Fibroblast of skin of scalp (primary cell): ENCODE measurements at places on chromosomes 6 and 20.
A peak's percentile ranks its signal among the peaks of the same experiment; 100 is the strongest.

DNA sequence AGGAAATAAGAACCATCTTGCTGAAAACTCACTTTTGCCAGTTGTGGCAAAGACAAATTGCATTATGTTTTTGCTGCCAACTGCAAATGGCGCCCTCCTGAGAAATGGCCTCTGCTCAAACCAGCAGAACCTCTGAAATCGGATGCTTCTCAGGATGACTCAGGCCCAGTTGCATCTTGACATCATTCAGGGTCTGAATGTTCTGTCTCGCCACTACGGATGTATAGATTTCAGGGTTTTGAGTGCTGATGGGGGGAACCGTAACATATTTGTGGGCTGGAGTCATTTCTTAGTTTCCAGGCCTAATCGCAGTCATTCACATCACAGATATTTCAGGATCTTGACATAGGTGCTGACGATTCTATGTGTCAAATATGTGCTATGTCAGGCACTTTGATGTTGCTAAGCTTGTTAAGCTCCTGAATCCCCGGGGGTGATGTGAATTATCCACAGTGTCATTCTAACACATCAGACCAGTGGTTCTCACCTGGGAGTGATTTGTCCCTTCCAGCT lies 207.1 kb downstream of the NFATC2 start:
- DNase-seq: peak; percentile 100

DNA sequence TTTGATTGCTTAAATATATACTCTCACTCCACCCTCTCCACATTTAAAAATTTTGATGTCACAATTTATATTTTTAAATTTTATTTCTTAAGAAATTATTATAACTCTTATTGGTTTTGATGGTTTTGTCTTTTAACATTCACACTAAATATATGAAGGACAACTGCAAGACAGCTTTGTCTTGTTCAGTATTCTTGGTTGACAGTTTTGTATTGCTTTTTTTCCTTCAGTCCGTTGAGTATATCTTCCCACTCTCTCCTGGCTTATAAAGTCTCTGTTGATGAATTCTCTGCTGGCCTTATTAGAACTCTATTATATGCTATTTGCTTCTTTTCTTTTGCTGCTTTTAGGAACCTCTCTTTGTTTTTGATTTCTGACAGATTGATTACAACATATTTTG lies 392.2 kb downstream of the C6orf118 start:
- no peak for DNase-seq

DNA sequence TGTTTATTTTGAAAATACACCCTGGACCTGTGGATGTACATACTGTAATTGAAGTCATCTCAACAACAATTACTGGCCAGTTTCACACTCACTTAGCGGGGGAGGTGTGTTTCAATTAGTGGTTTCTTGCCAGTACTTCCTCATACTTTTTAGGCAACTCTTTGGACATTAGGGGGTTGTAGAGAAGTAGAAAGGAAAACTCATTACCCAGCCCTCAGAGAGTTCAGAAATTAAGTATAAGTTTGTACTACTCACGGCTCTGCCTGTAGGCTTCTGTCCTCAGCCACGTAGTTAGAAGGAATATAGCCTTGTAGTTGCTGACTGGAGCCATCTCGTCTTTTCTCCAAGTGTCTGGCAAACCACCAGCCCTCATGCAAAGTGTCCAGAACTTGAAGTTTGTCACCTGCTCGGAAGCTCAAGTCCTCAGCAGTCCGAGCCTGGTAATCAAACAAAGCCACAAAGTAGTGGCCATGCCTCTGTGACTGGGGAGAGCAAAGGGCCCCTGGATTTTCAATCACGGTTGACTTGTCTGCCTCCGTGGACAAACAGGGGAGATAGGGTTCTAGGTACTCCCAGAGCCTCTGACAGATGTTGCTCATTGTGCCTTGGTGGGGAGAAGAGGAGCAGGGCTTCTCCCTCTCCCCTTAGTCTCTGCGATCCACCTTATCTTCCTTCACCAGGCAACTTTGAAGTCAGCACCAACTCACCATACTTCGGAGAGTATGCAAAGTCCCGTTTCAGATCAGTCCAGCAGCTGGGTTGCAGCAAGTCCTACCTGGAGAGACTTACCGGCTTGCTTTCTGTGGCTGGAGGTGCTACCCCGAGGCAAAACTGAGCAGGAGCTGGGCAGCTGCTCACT lies 749 bp downstream of the FRK start:
- DNase-seq: peak; percentile 4

- no peak for DNase-seq
These were observed 1.2 kb upstream of the PXDC1 start for GRCh38 chr6:3752531-3753227.

GRCh38 chr20:4081421-4081820 lies 66.1 kb upstream of the RNF24 start:
- no peak for DNase-seq

DNA sequence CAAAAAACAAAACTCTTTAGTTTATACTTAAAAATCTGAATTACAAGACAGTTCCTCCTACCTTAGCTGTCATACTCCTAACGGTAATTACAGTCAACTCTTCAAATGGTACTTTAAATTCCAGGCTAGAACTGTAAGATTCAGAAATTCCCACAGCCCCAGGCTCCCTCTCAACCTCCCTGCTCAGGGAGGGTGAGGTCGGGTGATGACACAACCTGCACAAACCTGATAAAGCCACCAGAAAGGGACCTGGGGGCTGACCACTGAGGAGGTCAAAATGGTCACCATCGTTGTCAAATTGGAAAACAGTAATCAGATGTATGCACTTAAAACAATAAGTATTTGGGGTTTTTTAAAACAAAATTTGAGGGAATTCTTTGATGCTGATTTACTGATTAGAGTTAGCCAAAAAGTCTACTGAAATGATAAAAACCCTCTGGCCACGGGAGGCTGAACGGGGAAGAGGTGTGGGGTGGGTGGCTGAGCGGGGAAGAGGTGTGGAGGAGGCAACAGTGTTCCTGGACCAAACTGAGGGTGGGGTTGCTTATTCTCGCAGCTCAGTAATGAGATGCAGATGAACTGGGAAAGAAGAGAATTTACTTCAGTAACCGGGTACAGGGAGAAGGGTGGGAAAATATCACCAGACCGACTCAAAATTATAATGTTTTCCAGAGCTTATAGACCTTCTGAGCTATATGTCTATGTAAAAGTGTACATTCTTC lies 52.4 kb downstream of the SLC22A1 start:
- no peak for DNase-seq

DNA sequence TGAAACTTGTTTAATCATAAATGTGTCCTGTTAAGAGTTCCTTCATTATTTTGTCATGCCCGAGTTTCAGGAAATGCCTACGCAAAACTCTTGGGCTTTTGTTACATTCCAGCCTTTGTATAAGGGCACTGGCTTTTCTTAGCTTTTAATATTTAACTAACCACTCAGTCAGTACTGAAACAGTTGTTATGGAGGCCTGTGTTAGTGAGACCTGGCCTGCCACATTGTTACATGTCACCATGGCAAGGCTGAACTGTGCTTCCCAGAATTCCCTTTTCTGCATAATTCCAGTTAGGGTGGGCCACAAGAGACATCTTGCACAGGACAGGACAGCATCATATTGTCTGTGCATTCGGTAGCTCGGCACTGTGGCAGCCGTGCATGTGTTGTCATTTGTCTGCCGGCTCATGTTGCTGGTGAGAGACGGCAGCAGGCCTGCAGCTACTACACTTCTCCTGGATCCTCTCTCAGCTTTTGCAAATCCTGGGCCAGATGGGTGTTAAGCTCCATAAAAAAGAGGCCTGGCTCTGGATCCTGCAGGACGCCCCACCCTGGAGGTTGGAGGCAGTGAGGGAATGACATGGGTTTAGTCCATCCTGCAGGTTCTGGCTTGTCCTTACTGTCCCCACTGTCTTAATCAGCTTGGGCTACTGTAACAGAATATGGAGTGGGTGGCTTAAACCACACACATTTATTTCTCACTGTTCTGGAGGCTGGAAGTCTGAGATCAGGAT lies 128.8 kb upstream of the DTNBP1 start:
- peak; percentile 28 for DNase-seq

- DNase-seq: no peak
These were observed 14.4 kb upstream of the SLC22A23 start for GRCh38 chr6:3471286-3471685.

DNA sequence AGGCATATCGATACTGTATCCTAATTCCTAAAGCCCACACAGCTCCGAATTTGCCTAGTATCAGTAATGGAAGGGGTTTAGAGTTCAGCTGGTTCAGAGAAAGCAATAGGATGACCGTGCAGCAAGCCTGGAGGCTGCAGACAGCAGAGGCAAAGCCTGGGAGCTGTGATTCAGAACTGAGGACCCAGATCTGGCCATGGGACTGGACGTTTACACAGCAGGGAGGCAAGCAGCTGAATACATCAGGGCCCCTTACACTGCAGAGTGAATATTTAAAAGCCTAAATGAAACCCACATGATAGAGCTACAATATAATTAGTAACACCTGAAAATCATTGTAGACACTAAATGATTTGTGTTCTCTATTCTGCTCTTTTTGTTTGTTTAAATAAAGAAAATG lies 38.0 kb downstream of the ELOVL2 start:
- peak; percentile 79 for DNase-seq

- no peak for DNase-seq
These were observed 229.6 kb downstream of the MMUT start for GRCh38 chr6:49233483-49233882.

DNA sequence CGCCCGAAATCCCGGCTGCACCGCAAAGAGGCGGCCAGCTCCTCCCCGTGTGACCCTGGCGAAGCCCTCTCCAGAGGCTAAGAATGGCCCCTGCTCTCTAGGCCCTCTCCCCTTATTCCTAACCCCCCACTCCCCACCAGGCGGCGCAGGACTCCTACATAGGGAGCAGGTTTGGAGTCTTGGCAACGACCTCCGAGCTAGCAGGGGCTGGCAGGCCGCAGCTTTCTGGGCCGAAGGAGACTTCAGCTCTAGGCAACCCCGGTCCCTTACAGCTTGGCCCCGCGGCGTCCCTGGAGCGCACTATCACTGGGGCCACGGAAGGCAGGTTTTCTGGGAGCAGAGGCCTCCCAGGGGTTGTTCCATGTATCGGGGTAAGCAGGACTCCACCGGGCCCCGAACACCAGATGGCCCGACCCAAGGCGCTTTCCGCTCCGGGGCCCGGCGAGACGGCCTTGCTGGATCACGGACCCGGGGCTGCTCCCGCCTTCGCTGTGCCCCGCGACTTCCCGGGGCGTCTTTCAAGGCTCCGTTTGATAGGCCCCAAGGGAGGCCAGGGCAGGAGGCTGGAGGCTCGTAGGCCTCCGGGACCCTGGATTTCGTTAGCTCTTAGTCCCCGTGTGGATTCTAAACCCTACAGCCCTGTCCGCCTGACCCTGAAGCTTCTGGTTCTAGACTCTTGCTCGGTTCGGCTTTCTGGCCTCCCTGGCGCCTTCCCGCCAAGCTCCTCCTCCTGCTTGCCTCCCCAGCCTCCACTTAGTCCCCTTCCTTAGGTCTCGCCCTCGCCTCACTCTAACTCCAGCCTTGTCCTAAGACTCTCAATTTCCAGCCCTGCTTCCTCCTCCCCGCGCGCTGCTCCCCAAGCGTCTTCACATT lies 1.9 kb downstream of the SLC32A1 start:
- peak; percentile 41 for DNase-seq
